Upper lobe of right lung (tissue), 1 donor: ENCODE measurements at places on chromosomes 3 and 15. TPM values are rescaled to one million over a fixed set of nuclear protein-coding genes. Genes with fewer than 3 reads are reported as not detected.

- DNase-seq = no peak
Observed at GRCh38 chr3:2944628-2945027, 165.5 kb downstream of the IL5RA start.

DNA sequence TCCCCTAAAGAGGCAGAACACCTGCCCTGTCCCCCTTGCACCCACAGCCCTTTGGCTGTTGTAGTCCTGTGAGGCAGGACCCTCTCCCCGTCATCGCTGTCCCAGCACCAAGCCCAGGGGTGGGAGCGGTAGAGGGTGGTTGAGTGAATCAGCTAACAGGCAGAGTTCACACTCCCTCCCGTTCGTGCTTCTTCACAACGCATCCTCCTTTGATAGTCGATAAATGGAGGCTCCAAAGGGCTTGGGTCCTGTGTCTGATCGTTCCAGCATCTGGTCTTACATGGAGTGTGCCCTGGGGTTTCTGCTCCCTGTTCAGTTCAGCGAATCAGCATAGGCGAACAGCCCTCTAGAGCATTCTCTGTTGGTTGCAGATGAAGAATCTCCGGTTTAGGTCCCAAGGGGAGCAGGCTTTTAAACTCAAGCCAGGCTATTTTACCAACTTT is 820 bp upstream of the HMCES start:
- DNase-seq = no peak

Gene CTXN2
- total RNA-seq = not detected

DNA sequence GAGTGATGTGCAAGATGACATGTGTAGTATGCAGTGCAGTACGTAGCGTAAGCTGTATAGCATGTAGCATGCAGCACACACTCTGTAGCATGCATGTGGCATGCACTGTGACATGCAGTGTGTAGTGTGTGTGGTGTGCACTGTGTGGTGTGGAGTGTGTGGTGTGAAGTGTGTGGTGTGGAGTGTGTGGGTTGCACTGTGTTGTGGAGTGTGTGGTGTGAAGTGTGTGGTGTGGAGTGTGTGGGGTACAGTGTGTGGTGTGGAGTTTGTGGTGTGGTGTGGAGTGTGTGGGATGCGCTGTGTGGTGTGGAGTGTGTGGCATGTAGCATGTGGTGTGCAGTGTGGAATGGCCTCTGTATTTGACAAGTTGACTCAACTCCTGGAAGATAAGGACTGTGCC is 39.2 kb downstream of the ROPN1B start:
- DNase-seq = no peak

DNA sequence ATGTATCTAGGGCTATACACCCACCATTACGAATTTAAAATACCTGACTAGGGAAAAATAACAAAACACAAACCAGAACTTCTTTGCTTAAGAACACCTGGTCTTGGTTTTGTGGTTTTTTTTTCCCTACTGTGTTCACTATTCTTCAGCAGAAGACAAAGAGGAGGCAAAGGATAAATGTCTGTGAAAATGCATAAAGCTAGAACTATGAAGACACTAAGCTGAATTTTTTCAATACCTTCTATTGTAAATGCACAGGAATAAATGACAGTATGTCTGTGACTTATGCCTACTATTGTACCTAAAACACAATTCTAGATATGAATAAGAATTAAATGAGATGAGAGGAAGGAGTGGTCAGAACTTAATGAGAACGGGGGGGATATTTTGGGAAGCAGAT is 86.9 kb downstream of the TBL1XR1 start:
- no peak for DNase-seq

GRCh38 chr15:73366766-73367623 is 1.8 kb downstream of the HCN4 start:
- no peak for DNase-seq

GRCh38 chr15:25635191-25635590 is 196.4 kb upstream of the UBE3A start:
- no peak for DNase-seq

Gene CA12
- 6.7 TPM for total RNA-seq

GRCh38 chr3:10744098-10744465 is 71.9 kb upstream of the SLC6A11 start:
- DNase-seq = no peak

- DNase-seq = no peak
Observed at GRCh38 chr3:66997560-66998112, 471 bp upstream of the KBTBD8 start.

DNA sequence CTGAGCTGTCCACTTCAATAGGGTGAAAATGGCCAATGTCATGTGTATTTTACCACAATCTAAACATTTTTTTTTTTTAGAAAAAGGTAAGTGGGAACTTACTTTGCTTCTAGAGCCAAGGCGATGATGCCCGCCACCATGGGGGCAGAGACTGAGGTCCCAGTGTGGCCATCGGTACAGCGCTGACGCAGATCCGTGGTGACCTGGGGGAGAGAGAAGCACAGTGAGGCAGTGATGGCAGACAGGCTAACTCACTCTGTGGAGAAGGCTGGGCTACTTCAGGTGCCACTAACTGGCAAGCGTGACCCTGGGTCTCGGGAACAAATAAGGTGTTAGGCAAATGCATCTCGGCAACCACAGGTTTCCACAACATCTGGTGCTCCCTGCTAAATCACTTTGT is 94.3 kb upstream of the SNRPA1 start:
- DNase-seq = no peak

Gene C3orf49
- total RNA-seq = not detected

DNA sequence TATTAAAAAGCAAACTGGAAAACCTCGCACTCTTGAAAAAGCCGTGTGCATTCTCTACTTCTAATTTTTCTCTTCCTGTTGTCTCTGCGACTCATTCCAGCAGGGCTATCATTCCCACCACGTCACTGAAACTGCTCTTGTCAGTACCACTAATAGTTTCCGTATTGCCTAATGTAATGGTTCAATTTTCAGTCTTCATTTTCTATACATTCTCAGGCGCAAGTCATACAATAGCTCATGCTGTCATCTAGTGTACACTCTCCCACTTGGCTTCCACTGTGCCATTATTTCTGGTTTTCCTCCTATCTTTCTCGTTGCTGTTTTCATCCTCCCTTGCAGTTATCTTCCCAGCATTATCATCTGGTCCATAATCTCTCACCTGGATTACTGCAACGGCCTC is 160.2 kb downstream of the SPATA16 start:
- no peak for DNase-seq

DNA sequence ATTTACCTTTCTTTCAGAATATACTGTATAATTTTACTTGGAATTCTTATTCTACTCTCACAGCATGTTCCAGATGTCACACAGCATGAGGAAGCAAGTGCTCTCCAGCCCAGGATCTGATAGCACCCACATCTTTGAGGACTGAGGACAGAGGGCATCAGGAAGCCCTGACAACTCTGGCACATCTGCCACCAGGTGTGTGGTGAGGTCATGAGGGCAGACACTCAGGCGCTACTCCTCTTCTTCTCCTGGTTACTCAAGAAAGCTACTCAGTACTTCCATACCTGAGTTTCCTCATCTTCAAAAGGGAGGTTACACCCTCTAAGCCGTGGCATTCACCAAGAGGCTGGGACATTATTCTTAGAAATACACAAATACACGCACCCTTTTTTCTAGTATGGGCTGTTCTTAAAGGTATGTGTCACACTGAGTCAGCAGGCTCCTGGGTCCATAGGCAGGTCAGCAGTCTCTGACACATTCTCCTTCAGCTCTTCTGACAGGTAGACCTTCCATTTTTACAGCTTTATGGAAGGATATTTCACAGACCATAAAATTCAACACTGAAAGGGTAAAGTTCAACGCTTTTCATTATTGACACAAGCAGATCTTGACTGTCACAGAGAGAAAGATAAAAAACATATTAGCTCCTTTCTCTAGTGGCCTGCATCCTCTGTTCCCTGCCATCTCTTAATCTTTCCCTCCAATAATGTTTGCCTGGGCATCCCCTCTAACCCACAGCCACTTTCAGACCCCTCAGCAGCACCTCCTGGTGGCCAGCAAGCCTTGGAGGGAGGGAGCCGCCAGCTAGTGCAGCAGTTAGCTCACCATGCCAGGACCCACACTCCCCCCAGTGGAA is 103.2 kb upstream of the TJP1 start:
- DNase-seq = peak; percentile 72

- peak; percentile 94 for DNase-seq
Observed at GRCh38 chr15:75042730-75043508, 19.5 kb downstream of the PPCDC start.

DNA sequence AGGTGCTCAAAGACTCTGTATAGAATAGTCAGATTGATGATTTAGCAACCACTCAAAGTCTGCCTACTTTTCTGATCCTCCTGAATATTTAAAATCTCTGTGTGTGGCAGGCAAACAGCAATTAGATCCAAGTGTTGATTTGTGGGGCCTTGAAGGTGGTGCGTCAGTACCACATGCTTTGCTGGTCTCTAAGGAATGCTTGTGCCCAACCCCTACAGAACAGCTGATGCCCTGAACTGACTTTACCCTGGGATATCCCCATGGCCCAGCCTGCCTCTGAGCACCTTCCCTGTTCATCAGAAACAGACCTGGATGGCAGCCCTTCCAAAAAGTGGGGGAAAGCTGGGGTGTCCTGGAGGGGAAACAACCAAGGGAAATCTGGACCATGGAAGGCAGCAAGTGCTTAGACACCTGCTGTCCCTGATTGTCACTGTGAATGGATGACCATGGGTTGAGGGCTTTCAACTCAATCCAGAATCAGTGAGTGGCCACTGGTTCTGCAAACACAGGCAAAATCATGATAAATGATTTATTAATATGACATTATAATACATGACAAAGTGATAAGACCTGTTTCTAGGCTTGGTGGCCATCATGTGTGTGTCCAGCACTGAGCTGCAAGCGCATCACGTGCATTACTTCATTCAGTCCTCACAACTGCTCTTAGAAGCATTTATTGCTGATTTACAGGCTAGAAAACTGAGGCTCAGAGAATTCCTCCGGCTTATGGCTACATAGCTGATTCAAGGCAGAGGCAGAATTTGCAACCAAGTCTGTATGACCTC is 76.1 kb upstream of the TPM1 start:
- no peak for DNase-seq

GRCh38 chr3:188133219-188133618 is 20.7 kb upstream of the LPP start:
- no peak for DNase-seq

GRCh38 chr3:158559504-158559903 is 11.5 kb upstream of the MLF1 start:
- no peak for DNase-seq

Gene CAPN3
- total RNA-seq = 45.4 TPM

- DNase-seq = no peak
Observed at GRCh38 chr3:23076437-23076836, 126.7 kb upstream of the UBE2E2 start.

- peak; percentile 59 for DNase-seq
Observed at GRCh38 chr3:52232279-52233107, 6.5 kb downstream of the TWF2 start.

DNA sequence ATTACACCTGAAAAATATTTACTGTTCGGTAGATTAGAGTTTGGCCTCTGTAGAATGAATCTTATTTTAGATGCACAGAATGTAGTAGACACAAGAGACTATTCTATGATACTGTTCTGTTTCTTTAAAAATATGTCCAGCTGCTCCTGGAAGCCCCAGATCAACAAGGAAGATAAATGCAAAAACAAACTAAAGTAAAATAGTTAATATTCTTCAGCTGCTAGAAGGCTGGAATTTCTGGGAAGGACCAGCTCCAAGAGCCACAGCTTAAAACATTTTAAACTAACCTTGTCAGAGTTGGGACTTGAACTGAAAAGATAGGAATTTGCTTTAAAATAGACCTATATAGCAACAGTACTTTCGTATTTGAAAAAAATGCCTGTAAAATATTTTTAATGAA is 277.9 kb downstream of the PTPRG start:
- DNase-seq = no peak

Gene CLDN11
- 11.7 TPM for total RNA-seq

DNA sequence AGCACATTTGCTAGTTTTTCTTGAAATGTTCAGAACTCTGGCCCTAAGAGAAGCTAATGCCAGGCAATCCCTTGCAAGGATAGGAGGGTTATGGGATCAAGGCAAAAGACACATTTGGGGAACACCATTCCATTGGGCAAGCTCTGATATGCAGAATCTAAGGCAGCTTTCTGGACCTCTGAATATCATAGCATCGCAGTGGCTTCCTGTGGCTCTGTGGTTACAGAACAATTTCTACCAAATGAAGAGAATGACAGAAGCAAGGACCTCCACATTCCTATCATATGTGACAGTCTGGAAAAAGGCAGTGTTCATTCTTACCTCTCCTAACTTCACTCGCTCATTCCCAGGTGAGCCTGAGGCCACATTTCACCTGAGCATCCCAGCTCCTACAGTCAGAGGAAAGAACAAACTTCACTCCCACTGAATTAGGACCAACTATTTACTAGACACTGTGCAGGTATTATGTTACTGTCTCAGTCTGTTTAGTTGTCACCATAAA is 836.1 kb upstream of the CFAP20DC start:
- no peak for DNase-seq

Gene LSAMP
- total RNA-seq = 24.6 TPM

Gene KIF9
- 6.9 TPM for total RNA-seq

- DNase-seq = no peak
Observed at GRCh38 chr3:59517388-59517787, 467.6 kb upstream of the CFAP20DC start.

Gene ALDH1L1
- total RNA-seq = 3.3 TPM

Gene GADL1
- total RNA-seq = not detected

Gene FETUB
- not detected for total RNA-seq

Gene SGO1
- total RNA-seq = not detected
